ENCODE measurements at places on chromosomes 1 and 21.
A peak's percentile ranks its signal among the peaks of the same experiment; 100 is the strongest.

- no peak for DNase-seq
Measured at GRCh38 chr1:36520056-36520455, 37.3 kb upstream of the CSF3R start.

DNA sequence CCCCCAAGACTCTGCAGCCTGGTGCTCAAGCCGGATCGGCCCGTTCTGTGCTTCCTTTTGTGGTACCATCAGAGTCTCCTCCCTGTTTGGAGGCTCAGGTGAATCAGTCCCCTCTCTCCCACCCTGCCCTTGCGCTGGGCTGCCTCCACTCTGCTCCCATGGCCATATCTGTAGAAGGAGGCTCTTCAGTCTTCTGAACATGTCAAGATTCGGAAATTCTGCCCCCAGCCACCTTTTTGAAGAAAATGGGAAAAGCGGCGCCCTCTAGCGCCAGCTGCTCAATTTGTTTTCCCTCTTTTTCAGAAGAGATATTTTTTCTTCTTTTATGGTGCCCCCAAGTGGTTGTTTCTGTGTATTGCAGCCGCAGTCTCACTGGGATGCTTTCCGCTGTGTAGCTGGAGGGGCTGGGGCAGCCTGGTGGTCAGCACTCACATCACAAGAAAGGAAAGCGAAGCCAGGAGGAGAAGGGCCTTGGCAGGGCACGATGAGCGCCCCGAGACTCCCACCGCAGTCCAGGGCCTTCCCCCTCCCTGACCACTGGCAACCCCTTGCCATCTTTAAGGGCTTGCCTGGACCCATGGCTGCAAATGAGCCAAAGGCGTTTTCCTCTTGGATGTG lies 58.4 kb upstream of the CACNA1E start:
- peak; percentile 61 for DNase-seq

DNA sequence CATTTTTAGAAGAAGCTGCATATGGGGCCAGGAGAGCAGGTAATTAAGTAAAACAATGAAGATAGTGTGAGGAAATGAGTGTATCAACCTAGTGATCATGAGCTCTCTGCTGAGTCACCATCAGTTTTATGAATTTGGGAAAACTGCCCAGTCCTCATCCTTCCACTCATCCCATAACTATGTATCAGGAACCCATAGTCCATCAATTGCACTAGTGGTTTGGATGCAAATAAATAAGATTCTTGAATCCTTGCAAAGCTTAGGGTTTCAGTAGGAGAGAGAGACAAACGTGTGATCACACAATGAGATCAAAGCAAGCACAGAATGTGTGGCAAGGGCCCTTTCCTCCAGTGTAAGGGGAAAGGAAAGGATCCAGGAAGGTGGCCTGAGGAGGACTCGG lies 145.6 kb downstream of the ZZZ3 start:
- no peak for DNase-seq

DNA sequence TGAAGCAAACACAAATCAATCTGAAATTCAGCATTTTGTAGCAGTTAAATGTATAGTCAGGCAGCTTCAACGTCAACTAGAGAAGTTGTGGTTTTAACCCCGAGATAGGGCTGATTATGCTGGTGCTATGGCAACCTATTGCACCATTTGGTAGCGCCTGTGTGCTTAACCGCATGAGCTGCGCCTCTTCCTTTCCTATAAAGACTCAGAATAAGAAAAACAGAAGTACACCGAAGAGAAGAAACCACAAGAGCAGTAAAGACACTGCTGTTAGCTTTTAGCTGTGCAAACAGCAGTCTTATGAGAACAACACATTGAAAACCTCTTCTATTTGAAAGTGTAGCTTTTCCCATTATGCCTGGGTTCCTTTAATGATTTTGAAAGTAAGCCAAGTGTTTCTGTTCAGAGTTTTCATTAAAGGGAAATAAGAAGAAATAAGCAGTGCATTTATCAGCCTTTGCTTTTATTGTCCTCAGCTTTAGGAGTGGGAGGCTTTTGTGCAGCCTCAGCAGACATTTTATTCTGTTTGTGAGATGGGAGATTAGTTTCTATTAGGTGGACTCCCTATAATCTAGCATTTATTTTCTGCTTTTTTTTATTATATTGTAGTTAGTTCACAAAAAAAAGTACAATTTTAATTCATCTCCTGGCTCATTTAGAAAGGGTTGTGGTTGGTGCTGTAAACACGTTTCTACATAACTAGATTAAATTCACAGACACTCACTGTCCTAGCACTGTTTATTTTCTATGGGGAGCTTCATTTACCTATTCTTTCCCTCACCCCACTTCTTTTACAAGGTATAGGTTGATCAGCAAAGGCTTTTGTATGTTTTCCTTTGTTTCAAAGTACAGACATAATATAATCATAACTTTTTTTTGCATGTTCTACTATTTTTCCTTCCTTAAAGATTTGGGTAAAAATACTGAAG lies 43.3 kb downstream of the PTPRC start:
- peak; percentile 78 for DNase-seq

GRCh38 chr1:173056365-173056764 lies 5.6 kb upstream of the TNFSF18 start:
- no peak for DNase-seq

DNA sequence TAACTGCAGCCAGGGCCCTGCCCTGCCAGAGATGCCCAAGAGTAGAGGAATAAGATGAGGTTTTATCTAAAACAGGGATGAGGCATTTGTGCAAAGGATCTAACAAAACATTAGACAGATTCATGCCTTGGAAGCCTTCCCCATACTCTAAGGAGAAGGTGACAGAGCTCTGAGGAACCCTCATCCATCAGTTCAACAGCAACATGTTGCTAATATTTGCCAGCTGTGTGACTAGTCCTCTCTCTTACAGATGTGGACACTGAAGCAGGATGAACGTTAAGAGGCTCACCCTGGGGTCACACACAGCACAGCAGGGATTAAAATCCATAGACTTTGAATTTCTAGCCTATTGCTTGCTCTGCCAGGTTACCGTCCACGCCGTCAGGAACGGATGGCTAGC lies 99.0 kb downstream of the ZBTB18 start:
- no peak for DNase-seq

GRCh38 chr1:8701794-8702471 lies 115.5 kb downstream of the RERE start:
- DNase-seq = no peak

DNA sequence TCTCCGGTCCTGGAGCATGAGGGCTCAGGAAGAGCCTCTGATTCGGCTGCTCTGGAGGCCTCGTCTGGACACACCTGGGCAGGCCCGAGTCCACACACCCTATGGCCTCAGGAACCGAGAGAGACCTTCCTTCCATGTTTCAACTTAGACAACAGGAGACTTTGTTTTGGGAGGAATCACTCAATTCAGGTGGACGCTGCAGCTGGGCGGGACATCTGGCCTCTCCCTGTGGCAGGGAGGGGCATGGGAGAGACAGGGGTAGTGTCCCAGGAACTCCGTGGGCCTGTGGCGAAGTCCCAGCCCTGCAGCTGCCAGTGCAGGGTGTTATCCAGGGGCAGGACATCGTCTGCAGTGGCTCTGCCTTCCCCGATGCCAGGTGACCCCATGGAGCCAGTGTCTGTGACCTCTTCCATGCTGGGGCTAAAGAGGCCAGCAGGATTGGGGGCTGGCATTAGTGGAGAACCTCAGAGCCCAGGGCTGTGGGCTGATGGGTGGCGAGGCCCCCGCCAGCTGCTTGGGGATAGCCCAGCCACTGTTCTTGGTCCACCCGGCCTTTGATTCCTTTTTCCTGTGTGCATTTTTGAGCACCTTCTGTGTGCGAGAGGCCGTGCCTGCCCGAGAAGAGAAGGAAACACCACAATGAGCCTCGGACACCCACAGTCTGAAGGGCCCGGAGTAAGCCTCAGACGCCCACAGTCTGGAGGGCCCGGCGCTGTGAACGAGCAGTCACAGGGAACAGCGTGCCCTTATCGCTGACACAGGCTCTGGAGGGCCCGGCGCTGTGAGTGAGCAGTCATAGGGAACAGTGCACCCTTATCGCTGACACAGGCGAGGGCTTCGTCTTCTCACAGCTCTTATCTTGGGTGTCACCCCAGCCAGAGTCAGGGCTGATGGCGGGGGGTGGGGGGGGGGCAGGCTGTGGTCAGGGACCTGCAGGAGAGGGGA lies 6.2 kb downstream of the COL18A1 start:
- DNase-seq = no peak

- DNase-seq = no peak
Measured at GRCh38 chr1:38589036-38589435, 270.5 kb downstream of the RRAGC start.

DNA sequence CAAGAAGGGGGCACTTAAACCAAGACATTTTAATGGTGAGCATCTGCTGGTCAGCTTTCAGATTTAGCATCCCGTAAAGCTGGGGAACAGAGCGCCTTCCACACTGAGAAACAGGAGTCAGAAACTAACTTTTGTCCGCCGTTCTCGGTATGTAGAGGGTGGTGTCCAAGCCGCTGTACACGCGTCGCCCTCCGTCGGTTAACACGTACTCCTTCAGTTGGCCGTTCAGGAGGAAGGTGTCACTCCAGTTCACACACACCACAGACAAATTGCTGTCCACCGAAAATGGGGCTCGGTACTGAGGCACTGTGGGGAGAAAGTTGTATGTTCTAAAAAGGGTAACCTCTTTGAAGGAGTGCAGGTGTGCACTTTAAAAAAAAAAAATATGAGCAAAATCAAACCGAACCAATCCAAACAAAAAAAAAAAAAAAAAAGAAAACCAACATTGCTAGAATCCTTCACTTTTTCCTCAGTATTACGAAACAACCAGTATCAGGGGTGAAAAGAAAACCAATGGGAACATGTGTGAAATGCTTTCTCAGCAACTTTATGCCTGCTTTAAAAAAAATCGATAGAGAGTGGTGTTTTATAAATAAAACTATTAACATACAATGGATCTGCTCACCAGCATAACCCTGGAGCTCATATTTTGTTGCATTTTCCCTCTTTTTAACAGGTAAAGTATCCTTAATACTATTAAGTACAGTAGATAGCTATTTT lies 73.5 kb downstream of the KCTD3 start:
- no peak for DNase-seq

- DNase-seq = peak; percentile 82
Measured at GRCh38 chr1:26541816-26542711, 12.5 kb downstream of the RPS6KA1 start.

DNA sequence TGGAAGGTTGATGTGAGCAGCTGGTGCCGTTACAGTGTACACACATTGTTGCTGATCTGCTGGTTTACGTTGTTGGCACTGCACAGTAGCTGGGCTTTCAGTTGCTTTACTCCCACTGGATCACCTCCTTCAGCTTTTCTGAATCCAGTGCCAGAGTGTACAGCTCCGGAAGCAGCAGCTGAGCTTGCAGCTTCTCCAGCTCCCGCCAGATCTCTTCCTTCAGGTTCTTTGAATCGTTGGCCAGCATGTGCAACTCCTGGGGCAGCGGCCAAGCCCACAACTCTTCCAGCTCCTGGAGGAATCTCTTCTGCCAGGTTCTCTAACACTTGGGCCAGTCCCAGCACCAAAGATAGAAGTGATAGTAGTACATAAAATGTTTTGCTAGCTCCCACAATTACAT lies 149.7 kb upstream of the RRP15 start:
- no peak for DNase-seq

GRCh38 chr1:186155594-186155993 lies 219.5 kb downstream of the TPR start:
- no peak for DNase-seq

DNA sequence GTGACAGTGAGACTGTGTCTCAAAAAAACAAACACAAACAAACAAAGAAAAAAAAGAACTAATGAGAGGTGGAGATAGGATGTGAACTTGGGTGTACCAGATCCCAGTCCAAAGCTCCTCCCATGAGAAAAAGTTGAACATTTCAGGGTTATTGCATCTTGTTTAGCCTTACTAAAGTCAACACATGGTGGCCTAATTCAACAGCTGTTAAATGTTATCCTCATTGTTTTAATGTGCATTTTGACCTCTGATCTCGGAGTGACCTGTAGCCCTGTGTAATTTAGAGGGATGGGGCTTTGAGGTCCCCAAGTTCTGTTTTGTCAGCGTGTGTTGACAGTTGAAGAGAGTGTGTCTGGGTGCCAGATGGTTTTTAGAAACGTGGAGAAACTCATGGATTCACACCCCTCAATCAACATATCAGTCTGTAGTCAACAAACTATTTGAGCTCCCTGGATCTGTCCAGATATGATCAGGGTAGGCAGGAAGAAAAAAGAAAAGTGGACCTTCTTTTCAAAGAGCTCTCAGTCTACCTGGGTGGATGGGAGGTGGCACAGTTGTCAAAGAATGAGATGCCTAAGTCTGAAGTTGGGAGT lies 34.7 kb downstream of the PTPRU start:
- no peak for DNase-seq

- DNase-seq = no peak
Measured at GRCh38 chr1:56188221-56188620, 391.1 kb downstream of the PLPP3 start.

GRCh38 chr1:172442404-172442803 lies 1.5 kb downstream of the PIGC start:
- DNase-seq = no peak

- DNase-seq = no peak
Measured at GRCh38 chr1:10471411-10472219, 714 bp downstream of the DFFA start.

DNA sequence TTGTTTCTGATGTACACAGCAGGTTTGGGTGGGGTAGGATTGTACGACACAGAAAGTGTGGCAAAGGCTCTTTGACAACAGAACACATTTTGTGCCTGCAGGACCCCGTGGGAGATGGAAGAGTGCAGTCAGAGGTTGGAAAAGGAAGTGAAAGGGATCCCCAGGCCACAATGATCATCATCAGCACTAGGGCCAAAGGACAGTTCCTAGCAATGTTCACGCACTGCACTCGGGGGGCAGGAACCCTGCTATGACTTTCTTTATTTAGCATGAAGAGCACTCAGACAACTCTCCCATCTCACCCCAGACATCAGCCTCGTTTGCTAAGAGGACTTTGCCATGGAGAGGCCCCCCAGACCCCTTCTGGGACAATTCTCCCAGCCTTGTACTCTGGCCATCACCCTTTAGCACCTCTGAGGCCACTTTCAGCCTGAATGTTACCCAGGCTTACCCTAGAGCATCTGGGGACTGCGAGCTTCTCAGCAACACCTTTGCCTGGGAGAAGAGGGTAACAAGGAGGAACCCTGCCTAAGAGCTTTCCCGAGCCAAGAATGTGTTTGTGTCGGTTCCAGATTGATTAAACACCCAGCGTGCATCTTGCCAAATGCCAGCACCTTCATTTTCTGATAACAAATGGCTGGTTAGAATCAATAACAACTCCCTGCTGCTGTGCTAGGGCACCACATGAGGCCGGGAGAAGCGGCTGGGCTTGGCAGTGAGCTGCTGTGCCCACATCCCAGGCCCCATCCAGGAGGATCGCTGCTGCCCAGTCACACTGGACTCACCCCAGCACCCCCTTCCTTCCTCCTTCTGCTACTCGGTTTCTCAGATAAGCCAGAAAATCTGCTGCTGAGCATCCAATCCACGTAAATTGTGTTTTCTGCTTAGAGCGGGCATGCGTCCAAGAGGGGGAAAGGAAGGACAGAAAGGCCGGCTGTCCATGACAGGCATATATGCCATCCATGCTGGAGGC lies 633.1 kb downstream of the AJAP1 start:
- no peak for DNase-seq

- DNase-seq = no peak
Measured at GRCh38 chr1:9815150-9815549, 8.6 kb downstream of the CLSTN1 start.

GRCh38 chr1:81554534-81554933 lies 246.2 kb upstream of the ADGRL2 start:
- no peak for DNase-seq

- DNase-seq = peak; percentile 47
Measured at GRCh38 chr1:207454046-207454964, at the start of gene CR2. CR2 (plus strand) TSS chr1:207454328; CDS start chr1:207454419, 91 bp downstream.

Data from stimulated activated naive CD4-positive, alpha-beta T cell treated with Interleukin-2 at 50 U/mL for 16 hours (primary cell).